ENCODE measurements at places on chromosomes 13 and 19. TPM values are rescaled to one million over a fixed set of nuclear protein-coding genes. Genes with fewer than 3 reads are reported as not detected.

- no peak for DNase-seq
These were observed 216.2 kb downstream of the IRS2 start for GRCh38 chr13:109569958-109570711.

DNA sequence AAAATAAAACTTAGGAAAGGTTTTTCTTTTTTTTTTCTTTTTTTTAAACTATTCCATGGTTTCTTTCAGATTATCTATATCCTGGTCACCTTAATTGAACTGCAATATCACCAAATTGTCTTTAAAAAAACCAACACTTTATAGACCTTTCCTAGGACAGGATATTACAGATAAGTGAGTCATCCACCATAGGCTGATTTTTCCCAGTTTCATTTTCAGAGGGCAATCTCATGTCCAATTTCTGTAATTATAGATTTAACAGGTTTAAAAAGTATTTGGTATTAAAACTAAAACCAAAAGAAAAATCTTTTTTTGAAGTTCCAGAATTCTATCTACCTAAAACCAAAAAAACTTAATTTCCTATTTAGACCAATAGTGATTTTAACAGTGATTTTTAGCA is 13.2 kb downstream of the SPART start:
- peak; percentile 61 for DNase-seq

GRCh38 chr13:46753137-46753536 is 43.8 kb downstream of the ESD start:
- no peak for DNase-seq

DNA sequence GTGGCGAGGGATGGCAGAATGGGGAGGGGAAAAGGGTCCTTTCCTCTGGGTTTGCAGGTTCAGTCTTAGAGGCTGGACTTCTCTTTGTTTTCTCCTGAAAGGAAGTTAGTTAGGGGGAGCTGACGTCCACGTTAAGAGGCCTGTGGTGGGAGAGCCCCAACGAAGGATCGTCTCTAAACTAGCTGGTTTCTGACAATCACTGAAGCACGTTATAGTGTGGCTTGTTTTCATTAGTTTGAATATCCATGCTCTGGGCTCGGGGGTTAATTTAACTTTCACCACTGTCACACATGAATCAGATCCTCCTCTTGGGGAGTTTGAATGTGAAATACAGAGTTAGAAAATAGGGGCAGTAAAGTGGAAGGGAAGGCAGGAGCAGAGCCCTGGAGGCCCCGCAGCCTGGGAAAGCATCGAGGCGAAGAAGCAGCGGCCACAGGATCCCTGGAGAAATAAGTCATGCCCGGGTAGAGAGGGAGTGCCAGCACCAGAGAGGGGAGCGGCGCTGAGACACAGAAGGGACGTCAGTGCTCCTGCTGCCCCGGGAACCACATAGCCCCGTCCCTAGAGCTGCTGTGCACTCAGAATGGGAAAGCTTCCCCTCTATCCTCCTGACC is 31.1 kb upstream of the AMER2 start:
- no peak for DNase-seq

GRCh38 chr13:44814836-44815235 is 174.4 kb downstream of the NUFIP1 start:
- no peak for DNase-seq

DNA sequence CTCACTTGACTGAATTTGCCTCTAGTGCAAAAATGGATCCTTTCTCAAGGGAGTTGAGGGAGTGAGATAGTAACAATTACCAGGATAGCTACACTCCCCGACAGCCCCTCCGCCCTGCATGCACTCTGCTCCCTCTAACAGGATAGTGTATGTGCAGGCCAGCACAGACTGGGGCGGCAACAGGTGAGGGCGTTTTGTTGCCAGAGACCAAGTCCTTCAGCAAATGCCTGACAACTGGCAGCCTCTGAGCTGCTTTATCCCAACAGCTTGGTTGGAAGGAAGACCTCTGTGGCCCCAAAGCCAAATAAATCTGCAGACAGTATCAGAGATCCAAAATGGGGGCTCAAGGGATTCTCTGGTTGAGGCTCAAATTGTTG is 86.6 kb downstream of the SLC7A1 start:
- DNase-seq = no peak

- DNase-seq = no peak
These were observed 4.6 kb downstream of the VN1R1 start for GRCh38 chr19:57452307-57452706.

- DNase-seq = no peak
These were observed 18.5 kb downstream of the RFXAP start for GRCh38 chr13:36837354-36838092.

DNA sequence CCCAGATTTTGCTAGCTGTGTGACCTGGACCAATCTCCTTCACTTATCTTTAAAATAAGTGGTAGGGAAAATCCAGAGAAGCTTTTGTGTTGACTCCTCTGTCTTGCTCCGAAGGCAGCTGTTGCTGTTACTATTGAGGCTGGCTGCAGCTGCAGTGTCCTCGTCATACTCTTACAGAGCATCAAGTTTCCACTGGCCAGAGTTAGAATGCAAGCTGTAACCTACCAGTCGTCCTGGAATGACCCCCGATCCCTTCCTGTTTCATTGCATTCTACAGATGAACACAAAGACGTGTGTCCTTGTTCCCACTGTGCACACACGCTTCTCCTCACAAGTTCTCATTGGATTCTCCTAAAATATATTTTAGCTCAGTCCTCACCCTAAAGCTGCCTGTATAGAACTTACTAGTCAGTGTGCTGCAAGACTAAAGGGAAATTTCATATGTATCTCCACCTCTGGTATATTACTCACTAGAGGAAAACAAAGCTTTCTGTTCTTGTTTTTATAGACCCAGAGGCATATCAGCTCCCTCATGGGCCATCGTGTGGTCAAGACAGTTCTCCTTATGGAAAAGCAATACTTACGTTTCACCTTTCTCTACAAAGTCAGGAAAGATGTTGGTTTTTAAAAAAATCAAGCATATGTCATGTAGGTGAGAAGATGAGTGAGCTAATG is 589.8 kb downstream of the LMO7 start:
- DNase-seq = no peak

DNA sequence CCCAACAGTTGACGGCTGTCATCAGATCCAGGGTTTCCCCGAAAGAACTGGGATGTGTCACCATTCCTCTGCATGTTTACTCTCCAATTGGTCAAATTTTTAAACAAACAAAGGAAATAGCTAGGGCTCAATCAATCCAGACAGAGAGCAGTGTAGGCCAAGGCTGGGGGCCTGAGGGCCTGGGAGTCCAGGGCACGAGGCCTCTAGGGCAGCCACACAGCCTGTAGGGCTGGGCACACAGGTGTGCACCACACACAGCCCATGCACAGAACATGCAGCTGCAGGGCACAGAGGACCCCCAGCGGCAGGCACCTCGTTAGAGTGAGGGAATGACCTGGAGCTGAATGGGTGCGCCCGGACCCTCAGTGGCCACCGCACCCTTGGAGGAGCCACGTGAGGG is 9.5 kb downstream of the MIER2 start:
- DNase-seq = no peak

- DNase-seq = no peak
These were observed 207.8 kb downstream of the POSTN start for GRCh38 chr13:37390735-37391134.

- DNase-seq = no peak
These were observed 56.9 kb upstream of the ZNF254 start for GRCh38 chr19:24029941-24030636.

DNA sequence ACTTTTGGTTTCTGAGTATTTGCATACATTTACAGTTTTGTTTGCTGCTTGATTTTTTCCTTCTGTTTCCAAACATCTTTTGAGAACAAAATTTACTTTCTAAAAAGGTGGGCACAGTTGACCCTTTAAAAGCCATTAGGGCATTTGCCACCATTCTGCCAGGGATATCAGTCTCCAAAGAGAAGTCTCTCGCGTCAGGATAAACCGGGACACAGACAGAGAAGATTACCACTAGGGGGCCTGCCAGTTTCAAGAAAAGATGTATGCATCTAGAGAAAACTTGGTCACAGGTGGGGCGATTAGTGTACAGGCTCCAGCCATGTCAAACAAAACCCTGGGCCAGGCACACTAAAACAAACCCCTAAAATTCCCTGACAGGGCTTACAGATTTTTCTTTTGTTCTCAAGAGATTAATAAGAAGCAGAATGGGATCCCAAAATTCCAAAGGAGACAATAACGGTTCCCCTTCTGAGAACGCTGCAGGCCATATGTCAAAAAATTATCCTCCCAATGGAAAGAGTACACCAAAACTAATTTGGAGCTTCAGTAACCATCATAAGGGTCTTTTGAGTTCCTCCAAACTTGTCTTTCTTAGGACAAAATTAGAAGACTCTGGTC is 10.7 kb upstream of the PABPC3 start:
- DNase-seq = peak; percentile 22

- DNase-seq = no peak
These were observed 467.3 kb downstream of the IRS2 start for GRCh38 chr13:109318945-109319590.

- no peak for DNase-seq
These were observed 5.5 kb downstream of the ARHGAP45 start for GRCh38 chr19:1072371-1073015.

DNA sequence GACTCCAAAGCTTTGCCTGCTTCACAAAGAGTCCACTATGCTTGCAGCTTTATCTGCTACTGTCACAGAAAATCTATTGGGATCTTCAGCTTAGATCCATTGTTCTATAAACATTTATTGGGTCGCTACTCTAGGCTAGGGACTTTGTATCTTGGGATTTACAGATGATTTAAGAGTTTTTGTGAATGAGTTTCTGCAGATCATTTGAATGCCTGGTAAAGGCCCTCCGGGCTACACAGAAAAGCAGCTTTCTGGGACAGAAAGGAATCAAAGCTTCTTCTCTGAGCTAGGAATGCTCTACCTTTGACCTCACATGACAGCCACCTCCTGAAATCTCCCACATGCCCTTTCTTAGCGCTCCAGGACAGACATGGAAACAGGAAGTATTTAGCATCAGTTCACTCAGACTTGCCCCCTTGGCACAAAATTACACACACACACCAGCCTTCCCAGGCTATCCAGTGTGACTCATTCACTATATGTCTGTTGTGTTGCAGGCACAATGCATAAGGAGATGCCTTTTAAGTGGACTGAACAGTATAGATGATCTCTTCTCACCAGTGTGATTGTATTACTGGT is 492.4 kb downstream of the DACH1 start:
- DNase-seq = peak; percentile 4

GRCh38 chr13:73168953-73169401 is 110.2 kb downstream of the KLF5 start:
- DNase-seq = no peak

DNA sequence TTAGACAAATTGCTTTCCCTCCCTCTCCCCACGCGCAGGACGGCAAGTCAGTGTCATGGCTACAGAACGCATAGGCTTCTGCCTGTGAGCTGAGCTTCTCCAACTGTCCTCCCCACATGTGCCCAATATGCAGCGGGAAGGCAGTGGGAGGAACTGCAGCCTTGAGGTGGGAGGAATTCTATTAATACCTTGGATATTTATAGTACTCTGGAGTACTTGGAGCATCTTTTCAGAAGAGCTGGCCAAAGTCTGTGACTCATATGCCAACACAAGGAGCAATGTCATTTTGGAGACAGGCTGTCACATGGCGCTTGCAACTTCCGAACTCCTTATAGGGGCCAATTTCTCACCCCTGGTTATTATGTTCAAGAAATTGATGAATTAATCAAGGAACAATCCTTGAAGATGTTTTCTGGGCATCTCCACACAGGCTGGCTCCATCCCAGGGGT is 245.0 kb upstream of the SERP2 start:
- DNase-seq = no peak

DNA sequence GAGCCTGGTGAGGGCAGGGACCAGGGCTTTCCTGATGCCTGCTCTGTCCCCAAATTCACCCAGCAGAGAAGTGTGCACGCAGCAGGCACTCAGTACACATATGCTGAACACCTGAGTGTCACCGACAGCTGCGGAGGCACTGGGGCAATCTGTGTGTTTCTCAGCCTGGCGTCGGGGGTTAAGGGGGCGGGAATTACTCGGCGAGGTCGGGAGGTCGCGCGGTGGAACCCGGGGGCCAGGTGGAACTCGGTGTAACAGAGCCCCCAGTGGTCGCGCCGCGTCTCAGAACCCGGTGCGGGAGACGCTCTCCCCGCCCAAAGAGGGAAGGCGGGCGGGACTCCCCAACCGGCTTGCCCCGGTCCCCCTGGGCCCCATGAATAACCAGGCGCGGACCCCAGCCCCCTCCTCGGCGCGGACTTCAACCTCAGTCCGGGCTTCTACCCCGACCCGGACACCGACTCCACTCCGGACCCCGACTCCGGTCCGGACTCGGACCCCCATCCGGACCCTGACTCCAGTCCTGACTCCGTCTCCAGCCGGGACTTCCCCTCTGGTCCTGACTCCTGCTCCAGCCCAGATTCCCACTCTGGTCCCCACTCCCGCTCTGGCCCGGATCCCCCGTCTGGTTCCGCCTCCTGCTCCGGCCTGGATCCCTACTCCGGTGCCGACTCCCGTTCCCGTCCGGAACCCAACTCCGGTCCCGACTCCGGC is at the start of gene SELENOV:
TSS of gene SELENOV (plus strand) at position 300 of the 711 bp plus-strand sequence. CDS start at position 374, 74 bp downstream.
- no peak for DNase-seq

DNA sequence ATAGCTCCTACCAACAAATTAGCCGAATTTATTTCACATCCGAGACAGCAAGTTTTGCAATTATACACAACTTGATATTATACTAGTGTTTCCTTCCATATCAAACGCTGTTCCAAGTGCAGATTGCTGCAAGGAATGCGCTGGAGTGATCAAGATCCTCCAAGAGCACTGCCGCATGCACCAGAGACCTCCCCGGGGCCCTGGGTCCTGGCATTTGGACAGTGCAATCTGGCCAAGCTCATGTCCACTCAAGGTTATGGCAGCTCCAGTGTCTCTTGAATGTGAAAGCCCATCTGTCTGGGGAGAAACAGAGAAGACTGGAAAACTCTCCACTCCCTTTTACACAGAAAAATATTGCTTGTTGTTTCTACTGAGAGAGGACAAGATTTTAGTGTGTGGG is 111.9 kb downstream of the HSPH1 start:
- DNase-seq = no peak

IZUMO4 gene
- 0.77 TPM for total RNA-seq

PSG11 gene
- 0.13 TPM for total RNA-seq

FFAR2 gene
- total RNA-seq = not detected

PINLYP gene
- 4.5 TPM for total RNA-seq

UHRF1 gene
- 27.1 TPM for total RNA-seq

DLEU7 gene
- total RNA-seq = not detected

FOXA3 gene
- 0.13 TPM for total RNA-seq

LIM2 gene
- total RNA-seq = not detected

TMEM221 gene
- not detected for total RNA-seq

Data from dermis microvascular lymphatic vessel endothelial cell (primary cell).